ENCODE measurements at places on chromosomes 2 and 18. TPM values are rescaled to one million over a fixed set of nuclear protein-coding genes. Genes with fewer than 3 reads are reported as not detected.

Gene COL5A2
- 35.7 TPM for total RNA-seq

Gene GPR39
- not detected for total RNA-seq

Gene ANKRD30BL
- total RNA-seq: not detected

Gene TM4SF20
- total RNA-seq: not detected

Gene GPR45
- total RNA-seq: not detected

GRCh38 chr2:171798156-171798820 is 95.8 kb downstream of the SLC25A12 start:
- DNase-seq: no peak

DNA sequence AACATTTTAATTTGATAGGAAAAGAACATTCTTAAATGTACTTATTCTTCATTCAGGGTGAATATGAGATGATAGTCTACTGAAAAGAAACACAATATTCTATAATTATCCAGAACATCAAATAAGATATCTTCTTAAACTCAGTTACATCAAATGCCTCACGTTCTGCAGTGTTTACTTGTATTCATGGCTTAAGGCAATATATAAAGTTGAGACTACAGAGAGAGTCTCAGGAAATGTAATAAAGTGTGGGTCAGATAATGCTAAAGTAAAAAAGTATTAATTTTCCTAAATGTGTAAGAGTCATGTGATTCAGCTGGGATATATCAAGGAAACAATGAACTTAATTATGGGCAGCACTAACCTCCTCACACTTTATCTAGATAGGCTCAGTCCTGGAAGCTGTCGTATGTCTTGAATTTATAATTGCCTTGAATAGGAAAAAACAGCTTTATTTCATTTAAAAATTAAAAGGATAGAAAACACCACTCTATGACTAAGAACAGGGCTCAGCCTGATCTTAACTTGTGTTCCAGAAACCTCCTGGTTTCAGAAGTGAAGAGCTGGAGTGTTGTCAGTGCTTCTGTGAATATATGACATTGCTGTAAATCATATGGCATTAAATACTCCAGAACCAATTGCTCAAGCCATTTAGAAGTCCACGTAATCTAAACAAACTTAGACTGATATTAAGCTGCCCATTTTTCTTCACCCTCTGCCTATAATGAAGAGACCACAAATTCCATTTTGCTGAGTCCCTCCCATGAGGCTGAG is 240.2 kb downstream of the FSIP2 start:
- DNase-seq: no peak

DNA sequence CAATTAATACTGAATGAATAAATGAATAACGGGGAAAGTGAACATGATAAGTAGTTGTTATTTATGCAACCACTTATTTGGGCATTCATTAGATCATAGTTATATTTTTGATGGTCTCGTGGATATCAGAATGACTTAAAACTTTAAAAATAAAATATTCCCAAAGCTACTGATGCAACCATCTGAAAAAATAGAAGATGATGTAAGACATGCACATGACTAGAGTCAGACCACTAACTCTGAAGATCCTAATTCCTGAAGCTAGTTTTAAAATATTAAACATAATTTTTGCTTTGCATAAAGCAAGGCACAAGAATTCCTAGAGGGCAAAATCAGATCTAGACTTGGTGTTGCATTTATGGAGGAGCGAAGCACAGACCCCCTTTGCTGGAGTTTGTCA is 616.1 kb downstream of the IRS1 start:
- DNase-seq: no peak

GRCh38 chr2:44972771-44973535 is 31.5 kb downstream of the SIX3 start:
- no peak for DNase-seq

DNA sequence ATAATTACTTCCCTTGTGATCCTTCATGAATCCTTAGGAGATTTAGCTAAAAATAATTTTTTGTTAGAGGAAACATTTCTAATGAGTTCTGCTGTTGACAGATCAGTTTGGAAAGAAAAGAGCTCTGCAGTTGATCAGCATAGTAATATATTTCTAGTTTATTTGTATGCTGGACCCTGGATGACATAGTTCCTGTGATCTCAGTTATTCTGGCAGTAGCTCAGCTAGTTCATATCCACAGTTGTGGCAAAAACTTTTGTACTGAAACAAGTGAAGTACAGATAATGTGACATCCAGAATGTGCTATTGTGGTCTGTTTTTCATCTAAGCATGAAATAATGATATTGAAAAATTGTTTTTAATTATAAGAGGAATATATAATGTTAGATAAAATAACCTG is 33.7 kb downstream of the ABI2 start:
- DNase-seq: no peak

GRCh38 chr2:133411857-133412256 is 156.4 kb downstream of the NCKAP5 start:
- no peak for DNase-seq

- no peak for DNase-seq
These were observed 191.0 kb downstream of the TCF4 start for GRCh38 chr18:55396979-55397378.

DNA sequence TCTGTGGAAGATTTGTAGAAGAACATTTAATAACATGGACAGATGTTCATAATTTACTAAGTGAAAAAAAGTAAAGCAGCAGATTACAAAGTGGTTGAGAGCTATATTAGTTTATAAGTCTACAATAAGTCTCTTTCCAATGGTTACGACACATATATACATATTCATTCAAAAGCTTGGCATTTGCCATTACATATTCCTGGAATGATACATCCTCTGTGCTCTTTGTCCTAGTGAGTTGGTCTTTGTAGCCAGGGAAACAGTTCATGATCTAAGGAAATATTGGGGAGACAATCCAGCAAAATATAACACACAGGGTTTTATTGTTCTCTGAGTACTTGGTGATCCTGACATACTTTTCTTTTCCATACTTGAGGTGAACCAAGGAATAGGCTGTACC is 32.5 kb upstream of the SOS1 start:
- DNase-seq: no peak

DNA sequence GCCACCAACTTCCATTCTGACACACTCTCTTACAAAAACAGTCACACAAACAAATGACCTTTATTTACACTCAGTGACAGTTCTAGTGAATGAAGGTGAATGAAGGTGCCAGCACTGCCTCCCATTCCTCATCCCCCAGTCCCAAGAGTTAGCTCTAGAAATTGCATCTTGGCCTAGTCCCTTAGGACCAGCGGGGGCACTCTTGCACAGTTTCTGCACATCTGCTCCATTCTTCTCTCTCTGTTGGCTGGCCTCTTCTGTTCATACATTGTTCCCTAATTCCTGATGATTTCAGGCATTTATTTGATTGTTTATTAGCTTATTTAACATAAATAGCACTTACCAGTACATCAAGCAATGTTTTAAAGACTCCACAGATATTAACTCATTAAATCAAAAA is 30.9 kb downstream of the GAREM1 start:
- no peak for DNase-seq

DNA sequence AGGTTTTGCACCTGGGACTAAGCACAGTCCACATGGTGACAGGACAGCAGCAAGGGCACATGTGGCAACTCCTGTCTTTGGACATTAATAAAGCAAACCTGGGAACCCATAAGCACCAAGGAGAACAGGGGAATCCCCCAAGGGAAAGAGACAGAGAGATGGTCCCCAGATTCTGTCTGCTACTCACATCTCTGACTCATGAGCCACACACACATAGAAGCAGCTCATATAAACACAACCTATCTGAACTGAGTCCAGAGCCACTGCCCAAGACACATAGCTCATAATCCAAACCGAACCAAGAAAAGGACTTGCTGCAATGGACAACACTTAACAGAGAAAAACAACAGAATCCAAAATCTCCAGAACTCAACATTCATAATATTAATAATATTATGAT is 82.5 kb downstream of the OSBPL1A start:
- DNase-seq: no peak

DNA sequence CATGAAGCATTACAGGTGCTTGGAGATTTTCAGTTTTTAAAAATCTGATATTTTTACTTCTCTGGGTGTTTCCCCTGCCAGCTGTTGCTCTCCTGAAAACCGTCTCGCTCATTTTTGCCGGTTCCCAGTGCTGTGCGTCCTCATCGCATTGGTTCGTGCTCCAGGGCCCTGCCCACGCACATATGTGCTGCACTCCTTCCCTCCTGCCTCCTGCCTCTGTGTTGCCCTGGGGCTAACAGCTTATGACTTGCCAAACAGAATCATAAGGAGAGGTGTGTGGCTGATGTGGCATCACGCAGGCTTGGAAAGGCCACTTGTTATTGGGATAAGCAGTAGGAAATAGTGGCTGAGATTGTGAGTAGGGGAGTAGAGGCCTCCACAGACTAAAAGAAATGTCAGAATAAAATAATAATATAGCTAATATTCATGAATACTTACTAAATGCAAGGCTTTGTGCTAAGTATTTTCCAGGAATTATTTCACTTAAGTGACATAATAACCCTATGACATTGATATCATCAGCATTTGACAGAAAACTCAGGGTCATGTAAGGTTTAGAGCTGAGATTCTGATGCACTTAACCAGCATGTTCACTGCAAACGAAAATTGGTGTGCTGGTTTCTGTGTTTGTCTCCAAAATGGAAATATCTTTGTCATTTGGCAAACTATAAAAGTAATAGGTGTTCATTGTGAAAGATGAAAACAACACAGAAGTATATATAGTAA is 53.5 kb downstream of the SLC4A1AP start:
- DNase-seq: no peak

DNA sequence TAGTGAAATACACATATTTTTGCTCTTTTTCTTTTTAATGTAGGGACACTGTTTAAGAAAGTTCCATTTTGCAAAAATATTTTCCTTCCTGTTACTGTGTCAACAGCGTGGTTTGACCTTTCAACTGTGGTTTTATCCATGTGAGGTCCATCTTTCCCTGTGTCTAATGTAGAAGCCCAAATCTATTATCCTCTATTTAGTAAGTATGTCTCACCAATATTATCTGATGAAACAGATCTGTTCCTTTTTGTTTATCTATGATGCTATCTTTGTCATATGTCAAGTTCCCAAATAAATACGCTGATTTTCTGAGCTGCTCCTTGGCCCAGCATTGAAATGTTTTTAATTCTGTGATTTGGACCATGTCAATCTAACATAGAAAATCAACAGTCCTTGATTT is 3.5 kb upstream of the ARHGAP15 start:
- no peak for DNase-seq

Measured in spleen (tissue), 13 donors.